Kidney capillary endothelial cell (primary cell): ENCODE measurements at places on chromosomes 4 and X.

DNA sequence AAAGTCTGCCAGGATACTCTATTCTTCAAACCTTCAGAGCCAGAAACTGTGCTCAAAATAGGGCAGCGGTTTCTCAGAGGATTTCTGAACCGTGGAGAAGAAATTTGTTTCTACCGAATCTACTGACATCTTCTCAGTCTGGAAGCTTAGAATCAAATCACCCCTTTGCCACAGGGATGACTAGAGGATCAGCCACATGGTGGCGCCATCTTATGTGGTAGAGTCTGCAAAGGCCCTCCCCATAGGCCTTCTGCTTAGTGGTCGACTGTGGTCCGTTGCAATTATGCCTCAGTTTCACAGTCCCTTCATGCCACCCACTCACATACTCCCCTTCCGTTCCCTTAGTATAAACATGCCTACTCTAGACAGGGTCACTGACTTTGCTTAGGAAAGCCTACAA is 680.7 kb upstream of the SPANXN1 start:
- DNase-seq = no peak

DNA sequence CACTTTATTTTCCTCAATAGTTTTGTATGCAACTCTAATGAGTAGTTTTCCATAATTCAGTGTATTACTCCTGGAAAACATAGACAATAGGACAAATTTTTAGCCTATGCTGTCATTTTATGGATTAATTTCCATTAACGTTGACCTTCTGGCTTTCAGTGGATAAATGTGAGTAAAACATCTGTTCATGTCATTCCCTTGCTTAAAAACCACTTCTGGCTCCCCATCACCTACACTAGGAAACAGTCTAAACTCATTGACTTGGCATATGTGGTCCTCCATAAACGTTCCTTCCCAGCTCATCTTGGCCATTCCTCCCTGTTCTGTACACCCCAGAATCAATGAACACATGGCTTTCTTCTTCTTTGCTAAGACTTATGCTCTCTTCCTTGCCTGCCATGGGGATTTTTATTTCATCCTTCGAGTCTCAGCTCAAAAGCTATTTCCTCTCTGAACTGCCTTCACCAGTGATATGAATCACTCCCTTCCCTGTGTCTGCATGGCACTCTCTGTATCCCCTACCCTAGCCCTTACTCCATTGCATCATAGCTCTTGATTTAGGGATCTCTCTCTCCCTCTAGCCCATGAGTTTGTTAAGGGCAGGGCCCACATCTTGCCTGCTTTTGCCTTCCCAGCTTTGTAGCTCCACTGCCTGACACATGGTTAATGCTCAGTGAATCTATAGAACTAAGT is 34.8 kb downstream of the DOCK11 start:
- no peak for DNase-seq

DNA sequence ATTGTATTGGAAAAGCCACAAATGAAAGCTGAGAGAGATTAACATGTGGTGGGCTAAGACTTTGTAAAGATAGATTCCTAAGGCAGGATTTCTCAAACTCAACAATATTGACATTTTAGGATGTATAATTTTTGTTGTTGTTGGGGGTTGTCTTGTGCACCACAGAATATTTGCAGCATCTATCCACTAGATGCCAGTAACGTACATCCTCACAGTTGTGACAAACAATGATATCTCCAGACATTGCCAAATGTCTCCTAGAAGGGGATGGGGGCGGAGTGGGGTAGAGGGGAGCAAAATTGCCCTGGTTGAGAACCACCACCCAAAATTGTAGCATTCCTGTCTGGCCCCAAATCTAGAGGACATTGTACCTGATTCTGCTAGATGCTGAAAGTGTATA is 14.7 kb upstream of the CBR4 start:
- DNase-seq = no peak

- DNase-seq = no peak
Observed at GRCh38 chr4:136103616-136104015, 1428.7 kb downstream of the PCDH18 start.

- peak; percentile 11 for DNase-seq
Observed at GRCh38 chrX:69538321-69538876, 34.3 kb downstream of the NALF2 start.

- DNase-seq = peak; percentile 6
Observed at GRCh38 chrX:147917700-147918695, 6.3 kb downstream of the FMR1 start.

- DNase-seq = peak; percentile 67
Observed at GRCh38 chrX:47540754-47541538, 20.1 kb upstream of the ARAF start.
